Psoas muscle (tissue), 8 donors: ENCODE measurements at places on chromosomes 2 and 18.

DNA sequence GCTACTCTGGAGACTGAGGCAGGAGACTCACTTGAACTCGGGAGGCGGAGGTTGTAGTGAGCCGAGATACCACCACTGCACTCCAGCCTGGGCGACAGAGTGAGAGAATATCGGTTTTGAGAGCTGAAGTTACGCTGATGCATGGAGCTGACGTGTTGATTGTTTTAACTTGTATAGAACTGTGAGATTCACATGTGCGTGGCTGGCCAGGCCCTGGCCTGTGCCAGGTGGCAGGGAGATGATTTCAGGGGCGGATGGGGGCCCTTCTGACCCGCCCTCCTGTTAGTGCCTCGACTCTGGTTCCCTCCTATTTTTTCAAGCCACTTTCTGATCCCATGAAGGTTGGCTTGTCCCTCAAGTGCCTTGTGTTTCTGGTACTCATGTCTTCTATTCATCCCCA, 25.7 kb downstream of the GATA6 start:
- H3K4me3 ChIP-seq = no peak overlapping the region
- no peaks in the 10 kb centered on the region for H3K4me1 ChIP-seq

DNA sequence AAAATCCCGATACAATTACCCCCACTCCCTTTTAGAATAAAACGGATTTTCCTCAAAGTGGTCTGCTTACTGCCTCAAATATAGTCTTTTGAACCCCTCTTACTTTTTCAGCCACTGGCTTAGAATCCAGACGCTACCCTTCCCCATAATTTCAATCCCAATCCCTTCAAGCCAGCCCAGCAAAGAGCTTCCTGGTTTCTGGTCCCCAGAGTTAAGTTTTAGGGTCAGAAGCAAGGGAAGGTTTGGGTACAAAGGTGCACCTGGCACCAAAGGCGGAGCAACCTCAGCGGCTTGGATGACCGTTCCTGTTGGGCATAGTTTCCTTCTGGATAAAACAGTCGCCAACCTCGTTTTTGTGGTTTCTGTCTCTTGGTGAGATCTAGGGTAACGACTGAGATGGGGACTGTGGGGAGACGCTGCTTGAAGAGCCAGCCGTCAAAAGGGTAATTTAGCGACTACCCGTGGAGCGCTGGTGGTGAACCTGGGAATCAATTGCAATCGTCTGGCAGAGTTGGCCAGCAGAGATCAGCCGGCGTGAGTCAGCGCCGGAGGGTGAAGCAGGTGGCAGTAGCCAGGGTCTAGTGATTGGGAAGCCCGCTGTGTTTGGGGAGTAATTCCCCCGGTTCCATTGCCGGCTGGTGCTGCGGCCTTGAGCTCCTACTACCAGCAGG, 1.6 kb downstream of the FEV start:
- peaks cover 39% of the 10 kb centered on the region for H3K27me3 ChIP-seq
- peak; percentile 28 for DNase-seq
- H3K27ac ChIP-seq = no peak overlapping the region
- H3K36me3 ChIP-seq = no peaks in the 10 kb centered on the region

DNA sequence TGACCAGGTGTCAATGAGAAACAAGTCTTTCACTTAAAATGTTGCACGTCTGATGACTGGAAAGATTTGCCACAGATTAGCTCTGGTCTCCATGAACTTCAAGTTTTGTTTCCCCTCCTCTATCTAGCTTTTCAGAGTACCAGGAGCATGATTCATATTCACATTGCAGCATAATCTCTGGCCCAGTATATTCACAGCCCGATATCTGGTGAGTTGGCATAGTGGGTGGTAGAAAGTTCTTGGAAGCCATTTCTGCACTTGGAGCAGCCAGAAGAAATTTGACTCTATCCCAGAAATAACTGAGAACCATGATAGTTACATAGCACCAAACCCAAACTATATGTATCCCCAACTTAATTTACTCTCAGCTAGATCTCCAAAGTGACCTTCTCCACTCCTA, 503.9 kb downstream of the PID1 start:
- H3K36me3 ChIP-seq = no peaks in the 10 kb centered on the region
- no peaks in the 10 kb centered on the region for H3K27me3 ChIP-seq
- DNase-seq = no peak

GRCh38 chr2:95047629-95048510, 22.4 kb downstream of the MAL start:
- no peak for DNase-seq
- no peaks in the 10 kb centered on the region for H3K27me3 ChIP-seq
- H3K27ac ChIP-seq = no peak overlapping the region
- no peak overlapping the region for H3K4me3 ChIP-seq
- peaks cover 9% of the 10 kb centered on the region for H3K4me1 ChIP-seq

DNA sequence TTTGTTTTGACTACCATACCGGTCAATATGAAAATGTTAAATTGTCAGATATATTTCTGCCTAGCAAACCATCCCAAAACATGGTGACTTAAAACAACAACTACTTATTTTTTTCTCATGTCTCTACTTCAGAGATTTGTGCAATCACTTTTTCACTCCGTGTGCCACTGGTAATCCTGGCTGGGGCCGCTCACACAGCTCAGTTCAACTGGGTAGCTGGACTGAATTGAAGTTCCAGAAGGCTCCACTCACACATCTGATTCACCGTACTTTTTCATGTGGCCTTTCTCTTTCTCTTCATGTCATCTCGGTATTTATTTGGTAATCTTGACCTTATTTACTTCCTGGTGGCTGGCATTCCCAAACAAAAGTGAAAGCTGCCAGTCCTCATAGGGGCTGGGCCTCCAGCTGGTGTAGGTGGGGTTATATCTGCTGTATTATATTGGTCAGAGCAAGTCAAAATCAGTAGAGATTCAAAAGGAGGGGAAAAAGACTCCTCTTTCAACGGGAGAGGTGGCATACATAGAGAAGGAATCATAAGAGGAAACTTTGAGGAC, 513.9 kb upstream of the NXPH2 start:
- no peak overlapping the region for H3K27ac ChIP-seq
- no peaks in the 10 kb centered on the region for H3K27me3 ChIP-seq
- DNase-seq = no peak
- H3K4me1 ChIP-seq = no peaks in the 10 kb centered on the region

GRCh38 chr2:38432820-38433606, 55.9 kb upstream of the ATL2 start:
- H3K36me3 ChIP-seq = no peaks in the 10 kb centered on the region
- no peak for DNase-seq
- no peak overlapping the region for H3K4me3 ChIP-seq
- no peak overlapping the region for H3K27ac ChIP-seq
- no peaks in the 10 kb centered on the region for H3K27me3 ChIP-seq
- H3K4me1 ChIP-seq = no peaks in the 10 kb centered on the region

DNA sequence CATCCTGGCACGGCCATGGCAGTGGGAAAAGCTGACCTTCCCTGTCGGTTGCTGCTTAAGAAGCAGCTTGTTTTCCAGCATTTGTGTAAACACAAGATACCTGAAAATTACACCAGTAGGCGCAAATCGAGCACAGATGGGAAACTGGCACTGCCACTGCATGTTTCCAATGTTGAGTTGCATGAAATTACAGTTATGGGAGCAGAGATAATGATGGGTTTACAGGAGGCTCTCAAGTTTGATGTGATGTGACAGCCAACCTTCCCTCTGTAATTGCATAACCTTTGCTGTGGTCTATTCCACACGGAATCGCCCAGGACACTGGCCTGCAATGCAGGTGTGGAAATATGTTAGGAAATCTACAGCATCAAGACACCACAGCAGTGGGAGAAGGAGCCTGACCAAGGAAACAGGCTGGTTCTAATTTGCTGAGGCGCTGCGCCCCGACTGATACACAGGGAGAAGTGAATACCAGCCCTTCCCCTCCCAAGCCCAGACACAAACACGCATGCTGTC, 17.4 kb downstream of the GPR45 start:
- H3K27me3 ChIP-seq = no peaks in the 10 kb centered on the region
- DNase-seq = no peak
- H3K36me3 ChIP-seq = no peaks in the 10 kb centered on the region
- no peaks in the 10 kb centered on the region for H3K4me1 ChIP-seq
- H3K4me3 ChIP-seq = no peak overlapping the region
- no peak overlapping the region for H3K27ac ChIP-seq

GRCh38 chr2:101146535-101146934, 4.6 kb downstream of the TBC1D8 start:
- H3K4me3 ChIP-seq = no peak overlapping the region
- H3K36me3 ChIP-seq = no peaks in the 10 kb centered on the region
- H3K27me3 ChIP-seq = no peaks in the 10 kb centered on the region
- peaks cover 52% of the 10 kb centered on the region for H3K4me1 ChIP-seq
- DNase-seq = no peak

- no peaks in the 10 kb centered on the region for H3K36me3 ChIP-seq
- H3K4me3 ChIP-seq = no peak overlapping the region
- no peak for DNase-seq
- no peaks in the 10 kb centered on the region for H3K27me3 ChIP-seq
- no peaks in the 10 kb centered on the region for H3K4me1 ChIP-seq
Measured at GRCh38 chr2:134685967-134686366, 32.8 kb downstream of the TMEM163 start.

GRCh38 chr2:98503481-98504105, 58.9 kb downstream of the INPP4A start:
- H3K27ac ChIP-seq = no peak overlapping the region
- peaks cover 32% of the 10 kb centered on the region for H3K4me1 ChIP-seq
- no peak overlapping the region for H3K4me3 ChIP-seq
- no peaks in the 10 kb centered on the region for H3K36me3 ChIP-seq
- DNase-seq = no peak
- no peaks in the 10 kb centered on the region for H3K27me3 ChIP-seq

- H3K4me1 ChIP-seq = no peaks in the 10 kb centered on the region
- H3K27ac ChIP-seq = no peak overlapping the region
- H3K36me3 ChIP-seq = peaks cover 19% of the 10 kb centered on the region
- no peak overlapping the region for H3K4me3 ChIP-seq
- no peak for DNase-seq
- no peaks in the 10 kb centered on the region for H3K27me3 ChIP-seq
Measured at GRCh38 chr18:75066021-75066880, 142.7 kb downstream of the PTGR3 start.

DNA sequence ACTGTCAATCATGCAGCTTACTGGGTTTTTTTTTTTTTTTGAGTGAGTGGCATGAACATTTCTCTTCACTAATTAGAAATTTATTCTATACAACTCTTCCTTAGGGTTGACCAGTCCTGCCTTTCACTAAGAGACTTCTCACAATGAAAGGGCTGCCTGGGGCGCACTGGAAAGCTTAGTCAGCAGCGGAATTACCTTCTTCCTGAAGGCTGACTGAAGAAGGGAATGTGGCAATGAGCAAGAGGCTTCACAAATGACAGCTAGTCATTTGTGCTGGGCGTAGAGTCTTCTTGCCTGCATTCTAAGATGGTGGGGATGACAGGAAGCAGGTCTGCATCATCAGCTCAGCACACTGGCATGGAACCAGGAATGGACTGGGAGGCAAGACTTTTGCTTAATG, 15.6 kb upstream of the SCN3A start:
- no peak overlapping the region for H3K4me3 ChIP-seq
- H3K27ac ChIP-seq = no peak overlapping the region
- no peak for DNase-seq
- H3K36me3 ChIP-seq = no peaks in the 10 kb centered on the region
- H3K4me1 ChIP-seq = no peaks in the 10 kb centered on the region

- no peaks in the 10 kb centered on the region for H3K36me3 ChIP-seq
- DNase-seq = no peak
- no peak overlapping the region for H3K27ac ChIP-seq
- no peaks in the 10 kb centered on the region for H3K27me3 ChIP-seq
- H3K4me1 ChIP-seq = peaks cover 3% of the 10 kb centered on the region
Measured at GRCh38 chr2:172806493-172806892, 70.8 kb downstream of the RAPGEF4 start.

DNA sequence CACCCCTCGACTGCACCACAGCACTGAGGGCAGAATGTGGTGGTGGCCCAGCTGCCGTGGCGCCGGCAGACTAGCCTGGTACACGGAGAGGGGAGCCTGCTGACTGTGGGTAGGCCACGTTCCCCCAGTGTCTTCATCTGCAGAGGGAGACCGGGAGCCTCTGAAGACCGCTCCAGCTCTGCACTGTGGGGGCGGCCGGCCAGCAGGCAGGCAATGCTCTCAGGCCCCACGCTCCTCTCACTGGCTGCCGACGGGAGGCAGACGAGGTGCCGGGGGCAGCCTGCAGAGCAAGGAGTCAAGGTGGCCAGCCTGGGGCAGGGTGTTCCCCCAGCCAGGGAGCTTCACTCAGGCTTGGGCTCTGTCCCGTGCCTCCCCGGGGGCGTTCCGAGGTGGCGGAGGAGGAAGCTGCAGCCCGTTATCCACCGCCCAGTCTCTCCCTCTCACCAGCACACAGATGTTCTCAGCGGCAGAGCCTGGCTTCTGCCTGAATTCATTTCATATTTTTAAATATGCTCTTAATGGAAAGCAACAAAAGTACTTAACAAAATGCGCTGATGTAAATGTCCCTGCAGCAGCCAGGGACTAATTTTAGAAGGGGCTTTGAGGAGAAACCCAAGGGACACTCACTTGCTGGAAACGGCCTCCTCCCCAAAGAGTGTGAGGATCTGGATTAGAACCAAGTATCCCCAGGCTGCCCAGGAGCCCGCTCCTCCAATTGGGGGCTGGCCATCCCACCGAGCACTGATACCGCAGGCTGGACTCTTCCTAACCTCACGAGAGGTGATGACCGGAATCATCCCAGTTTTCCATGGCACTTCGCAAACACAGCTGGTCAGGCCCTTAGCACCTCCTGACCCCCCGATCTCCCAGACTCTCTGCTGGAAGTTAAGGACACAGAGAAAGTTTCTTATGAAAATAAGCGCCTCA, 87.8 kb downstream of the HDAC4 start:
- H3K4me3 ChIP-seq = peak overlapping the region; percentile 49
- H3K36me3 ChIP-seq = no peaks in the 10 kb centered on the region
- peaks cover 58% of the 10 kb centered on the region for H3K4me1 ChIP-seq
- H3K27ac ChIP-seq = peak overlapping the region; percentile 97

DNA sequence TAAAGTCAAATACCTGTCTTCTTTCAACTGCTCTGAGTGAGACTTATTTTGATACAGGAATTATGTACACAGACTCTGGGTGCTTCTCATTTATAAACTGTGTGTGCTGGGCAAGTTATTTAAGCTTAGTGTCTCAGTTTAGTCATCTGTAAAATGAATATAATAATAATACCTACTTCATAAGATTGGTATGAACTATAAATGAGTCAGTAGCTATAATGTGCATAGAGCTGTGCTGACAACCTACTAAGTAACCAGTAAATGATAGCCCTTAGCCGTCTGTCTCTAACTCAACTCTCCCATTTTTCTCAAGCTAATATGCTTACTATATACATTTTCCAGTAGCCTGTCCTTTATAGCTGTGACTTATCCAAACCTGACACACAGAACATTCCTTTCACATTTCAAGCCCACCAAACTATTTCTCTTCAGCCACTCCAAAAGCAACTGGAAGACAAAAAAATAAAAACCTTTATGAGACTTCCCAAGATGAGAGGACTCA, 319.8 kb downstream of the ETAA1 start:
- no peak for DNase-seq
- no peak overlapping the region for H3K4me3 ChIP-seq
- H3K4me1 ChIP-seq = no peaks in the 10 kb centered on the region
- no peaks in the 10 kb centered on the region for H3K27me3 ChIP-seq
- H3K36me3 ChIP-seq = no peaks in the 10 kb centered on the region
- no peak overlapping the region for H3K27ac ChIP-seq
